ENCODE measurements at places on chromosomes 11 and 22.

DNA sequence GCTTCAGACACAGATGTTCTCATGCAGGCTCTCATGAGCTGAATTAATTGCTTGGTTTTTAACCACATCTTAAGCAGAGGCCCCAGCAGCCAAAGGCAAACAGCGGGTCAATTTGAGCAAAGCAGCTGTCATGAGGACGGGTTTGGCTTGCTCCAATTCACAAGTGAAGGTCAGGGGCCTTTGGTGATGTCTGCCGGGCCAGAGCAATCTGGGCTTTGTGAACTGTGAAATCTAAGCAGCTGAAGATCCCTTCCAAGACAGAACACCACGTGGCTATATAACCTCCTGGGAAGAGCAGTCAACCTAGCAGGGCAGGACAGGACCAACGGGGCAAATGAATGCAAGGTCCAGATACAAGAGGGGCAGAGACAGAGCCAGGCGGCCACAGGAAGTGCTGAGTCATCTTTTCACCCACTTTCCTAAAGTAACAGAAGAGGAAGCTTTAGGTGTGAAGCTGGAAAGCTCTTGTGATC is 187.3 kb upstream of the B3GAT1 start:
- DNase-seq, result no peak

DNA sequence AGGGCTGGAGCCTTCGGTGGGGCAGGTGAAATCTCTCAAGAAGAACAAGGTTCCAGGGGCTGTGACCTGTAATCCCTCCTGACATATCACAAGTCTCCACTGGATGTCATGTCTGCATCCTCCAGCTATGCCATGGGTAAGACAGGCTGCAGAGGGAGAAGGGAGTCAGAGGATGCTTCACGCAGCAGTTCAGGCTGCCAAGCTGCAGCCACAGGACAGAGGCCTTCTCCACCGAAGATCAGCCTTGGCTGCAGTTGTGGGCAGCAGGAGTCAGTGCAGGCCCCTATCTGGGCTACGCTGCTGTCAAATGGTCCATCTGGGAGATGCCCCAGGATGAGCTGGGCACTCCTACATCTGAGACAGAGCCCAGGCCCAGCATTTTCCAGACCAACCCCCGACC is 25.0 kb downstream of the DKK3 start:
- DNase-seq, result no peak

DNA sequence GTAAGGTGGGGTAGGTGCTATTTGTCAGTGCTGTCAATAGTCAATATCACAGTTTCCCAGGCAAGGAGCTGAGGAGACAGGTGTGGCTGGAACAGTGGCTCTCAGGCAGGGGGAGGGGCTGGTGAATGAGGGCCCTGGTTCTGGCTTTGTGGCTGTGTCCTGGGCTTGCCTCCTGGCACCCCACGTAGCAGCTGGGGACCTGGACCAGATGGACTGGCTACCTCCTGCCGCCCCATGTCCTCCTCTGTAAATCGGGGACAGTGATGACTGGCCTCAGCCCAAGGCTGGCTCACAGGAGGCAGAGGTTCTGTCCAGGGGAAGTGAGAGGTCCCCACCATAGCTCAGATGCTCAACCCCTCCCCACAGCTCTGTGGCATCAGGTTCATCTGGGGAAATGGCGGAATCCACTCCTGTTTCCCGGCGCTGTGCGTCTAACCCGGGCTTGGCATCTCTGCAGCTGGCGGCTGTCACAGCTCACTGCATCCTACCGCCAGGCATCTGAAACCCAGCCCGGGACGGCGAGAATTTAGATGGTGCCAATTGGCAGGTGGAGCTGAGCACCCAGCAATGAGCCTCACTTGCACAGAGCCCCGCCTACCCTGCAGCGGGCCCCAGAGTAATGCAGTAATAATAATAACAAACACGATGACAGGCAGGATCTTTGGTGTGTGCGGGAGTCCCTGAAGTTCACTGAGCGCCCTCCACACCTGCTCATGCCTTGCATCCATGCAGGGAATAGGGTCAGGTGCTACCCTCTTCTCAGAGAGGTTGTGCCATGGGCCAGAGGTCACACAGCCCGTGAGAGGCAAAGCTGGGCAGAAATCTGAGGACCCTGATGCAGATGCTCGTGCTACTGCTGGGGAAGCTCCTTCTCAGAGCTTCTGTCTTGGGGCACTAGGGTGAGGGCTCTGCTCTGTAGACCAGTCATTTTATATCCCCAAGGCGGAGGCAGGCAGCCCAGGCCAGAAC is 27.8 kb upstream of the SHISAL1 start:
- DNase-seq, result no peak

DNA sequence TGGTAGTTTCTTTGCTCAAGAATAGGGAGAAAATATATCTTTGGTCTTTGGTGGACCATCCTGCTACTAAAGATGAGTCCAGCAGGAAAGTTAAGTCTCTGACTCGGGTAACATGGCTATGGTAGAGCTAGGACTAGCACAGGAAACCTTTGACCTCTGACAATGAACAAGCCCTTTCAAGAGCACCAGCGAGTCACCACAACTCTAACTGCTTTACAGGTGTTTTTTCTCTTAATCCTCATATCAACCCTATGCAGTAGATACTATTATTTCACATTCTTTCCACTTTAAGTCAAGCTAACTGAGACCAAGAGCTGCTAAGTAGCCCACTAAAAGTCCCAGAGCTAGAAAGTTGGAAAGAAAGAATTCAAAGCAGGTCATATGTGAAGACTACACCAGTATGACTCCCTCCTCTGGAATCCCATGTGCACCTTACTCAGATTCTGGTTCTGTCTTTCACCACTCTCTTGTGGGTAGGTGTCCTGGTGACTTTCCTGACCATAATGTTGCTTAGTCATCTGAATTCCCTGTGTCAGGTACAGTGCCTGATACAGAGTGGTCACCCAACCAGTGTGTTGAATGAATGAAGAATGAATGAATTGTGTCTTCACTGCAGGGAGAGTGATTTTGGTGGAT is 53.8 kb upstream of the ME3 start:
- DNase-seq, result no peak

DNA sequence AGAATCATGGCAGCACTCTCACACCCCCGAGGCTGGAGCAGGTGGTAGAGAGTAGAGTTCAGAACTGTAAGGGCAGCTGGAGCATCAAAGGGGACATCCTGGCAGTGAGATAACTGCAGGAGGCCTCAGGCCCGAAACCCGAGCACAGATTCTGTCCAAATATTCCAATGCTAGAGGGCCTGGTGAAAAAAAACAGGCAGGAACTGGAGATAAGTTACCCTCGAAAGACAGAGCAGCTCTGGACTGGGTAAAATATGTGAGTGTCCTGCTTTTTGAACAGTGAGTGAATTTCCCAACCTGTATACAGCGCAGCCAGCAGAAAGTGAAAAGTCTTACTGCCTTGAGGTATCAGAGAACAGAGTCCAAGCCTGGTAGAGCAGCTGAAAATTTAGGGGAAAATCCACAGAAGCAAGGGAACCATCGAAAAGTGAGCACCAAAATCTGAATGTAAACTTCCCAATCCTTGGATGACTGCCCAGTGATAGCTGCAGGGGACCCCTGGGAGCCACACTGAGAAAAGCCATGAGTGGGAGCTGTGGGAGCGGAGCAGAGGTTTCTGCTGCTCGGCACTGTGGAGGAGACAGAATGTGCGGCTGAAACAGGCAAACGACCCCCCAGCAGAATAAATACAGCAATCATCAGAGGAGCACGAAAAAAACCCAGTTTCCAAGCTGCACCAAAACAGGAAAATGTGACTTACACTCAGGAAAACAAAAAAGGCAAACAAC is 50.6 kb downstream of the WNT11 start:
- no peak for DNase-seq

DNA sequence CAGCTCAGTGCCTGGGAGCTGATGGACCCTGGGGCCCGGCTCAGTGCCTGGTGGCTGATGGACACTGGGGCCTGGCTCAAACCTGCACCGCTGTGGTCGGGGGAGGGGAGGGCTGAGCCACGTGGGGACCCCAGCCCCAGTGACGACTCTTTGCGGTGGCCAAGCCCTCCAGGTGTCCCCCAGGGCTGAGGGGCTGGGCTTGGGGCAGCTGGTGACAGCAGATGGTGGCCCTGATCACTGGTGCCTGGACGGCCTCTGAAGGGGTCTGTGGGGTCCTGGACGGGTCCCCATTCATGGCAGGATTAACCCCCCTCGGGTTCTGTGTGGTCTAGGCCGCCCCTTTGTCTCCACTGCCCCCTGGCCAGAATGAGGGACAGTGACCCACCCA is 3.4 kb upstream of the MUC5B start:
- DNase-seq, result no peak

- no peak for DNase-seq
Measured at GRCh38 chr22:35641494-35642120, 6.6 kb upstream of the APOL6 start.

GRCh38 chr11:60634126-60634525 is 65.3 kb upstream of the MS4A8 start:
- no peak for DNase-seq

GRCh38 chr22:39634530-39635405 is 64.2 kb downstream of the CACNA1I start:
- no peak for DNase-seq

DNA sequence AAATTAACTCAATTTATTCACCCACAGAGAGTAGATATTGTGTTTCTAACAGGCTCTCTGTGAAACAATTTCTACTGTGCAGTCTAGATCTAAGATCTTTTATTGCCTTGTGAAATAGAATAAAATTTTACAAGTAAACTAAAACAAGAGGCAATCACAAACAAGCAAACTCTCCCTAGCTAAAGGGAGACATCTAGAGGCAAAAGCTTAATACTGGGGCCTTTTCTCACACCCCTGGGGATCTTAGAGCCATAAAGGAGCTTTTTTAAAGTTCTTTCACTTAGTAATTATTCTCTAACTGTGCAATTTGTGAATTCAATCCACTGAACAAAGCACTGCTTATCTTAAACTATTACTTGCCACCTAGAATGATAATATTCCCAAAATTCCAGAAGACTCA is 19.7 kb downstream of the ALG9 start:
- no peak for DNase-seq

DNA sequence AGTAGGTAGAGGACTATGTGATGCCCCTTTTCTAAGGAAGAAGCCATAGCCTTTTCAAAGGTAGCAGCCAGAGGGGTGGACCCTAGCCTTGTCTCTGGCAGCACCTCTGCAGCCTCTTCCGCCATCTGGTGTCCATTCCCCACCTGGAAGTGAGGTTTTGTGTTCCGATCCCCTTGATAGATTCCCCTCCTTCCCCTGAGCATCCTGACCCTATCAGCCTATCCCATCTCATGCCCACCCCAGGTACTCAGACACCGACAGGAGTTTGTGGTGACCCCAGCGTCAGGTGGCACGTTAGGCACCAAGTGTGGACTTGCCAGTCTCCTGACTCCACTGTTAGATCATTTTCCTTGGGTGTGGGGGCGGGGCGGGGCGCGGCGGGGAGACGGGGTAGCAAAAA is 398 bp upstream of the FAM89B start:
- DNase-seq, result peak; percentile 27

Data from NCI-H748 treated with DMSO at 0.1 percent for 48 hours (cell line).